ENCODE measurements at places on chromosomes 4 and X.
A peak's percentile ranks its signal among the peaks of the same experiment; 100 is the strongest.

DNA sequence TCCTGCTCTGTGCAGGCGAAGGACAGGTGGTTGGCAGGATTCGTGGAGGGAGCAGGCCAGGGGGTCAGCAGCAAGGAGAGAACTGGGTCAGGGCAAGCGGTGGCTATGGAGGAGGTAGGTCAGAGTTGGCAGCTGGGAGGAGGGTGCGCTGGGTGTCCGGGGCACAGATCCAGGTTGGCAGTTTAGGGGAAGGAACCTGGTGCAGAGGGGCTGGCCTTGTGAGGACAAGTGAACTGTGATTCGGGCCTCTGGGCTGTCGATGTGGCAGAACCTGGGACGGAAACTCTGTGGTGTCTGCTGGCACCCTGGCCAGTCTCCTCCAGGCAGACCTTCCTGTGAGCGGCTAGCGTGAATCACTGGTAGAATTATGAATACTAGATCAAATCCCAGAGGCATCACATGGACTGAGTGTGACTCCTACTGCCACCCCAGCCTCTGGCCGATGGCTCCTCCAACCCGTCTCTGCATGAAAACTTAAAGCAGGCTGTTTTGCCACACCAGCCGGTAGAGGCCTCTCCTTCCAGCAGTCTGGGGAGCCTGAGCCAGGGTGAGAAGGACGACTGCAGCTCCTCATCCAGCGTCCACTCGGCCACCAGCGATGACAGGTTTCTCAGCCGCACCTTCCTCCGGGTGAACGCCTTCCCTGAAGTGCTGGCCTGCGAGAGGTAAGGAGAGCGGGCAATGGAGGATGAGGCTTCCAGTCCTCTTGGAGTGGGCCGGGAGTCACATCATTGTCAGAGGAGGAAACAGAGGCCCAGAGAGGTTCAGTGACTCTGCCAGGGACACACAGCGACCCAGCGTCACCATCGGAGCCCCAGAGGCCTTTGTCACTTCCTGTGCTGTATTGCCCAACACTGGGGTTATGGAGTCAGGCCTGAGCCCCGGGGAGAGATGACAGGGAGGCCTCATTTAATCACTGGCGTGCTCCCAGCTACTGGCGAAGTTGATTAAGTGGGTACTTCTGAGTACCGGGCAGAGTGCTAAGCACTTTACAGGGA, 20.3 kb downstream of the EVC start:
- DNase-seq = no peak

- no peak for DNase-seq
Observed at GRCh38 chr4:5718411-5718810, 7.4 kb downstream of the EVC start.

DNA sequence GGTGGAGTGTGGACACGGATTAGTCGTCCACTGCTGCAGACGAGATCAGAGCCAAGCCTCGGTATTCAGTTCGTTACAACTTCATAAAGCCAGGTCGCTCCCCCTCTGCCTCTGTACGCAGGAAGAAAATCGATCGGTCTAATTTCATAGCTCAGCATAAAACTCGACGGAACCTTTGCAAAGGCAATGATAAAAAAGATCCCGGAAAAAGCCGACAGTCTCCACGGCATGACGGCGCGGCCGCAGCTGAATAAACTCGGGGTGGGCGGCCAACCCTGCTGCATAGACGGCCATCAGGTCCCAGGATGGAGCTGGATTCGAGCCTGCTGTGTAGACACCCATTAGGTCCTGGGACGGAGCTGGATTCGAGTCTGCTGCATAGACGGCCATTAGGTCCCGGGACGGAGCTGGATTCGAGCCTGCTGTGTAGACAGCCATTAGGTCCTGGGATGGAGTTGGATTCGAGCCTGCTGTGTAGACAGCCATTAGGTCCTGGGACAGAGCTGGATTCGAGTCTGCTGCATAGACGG, 113.8 kb upstream of the PPP2R3B start:
- no peak for DNase-seq

DNA sequence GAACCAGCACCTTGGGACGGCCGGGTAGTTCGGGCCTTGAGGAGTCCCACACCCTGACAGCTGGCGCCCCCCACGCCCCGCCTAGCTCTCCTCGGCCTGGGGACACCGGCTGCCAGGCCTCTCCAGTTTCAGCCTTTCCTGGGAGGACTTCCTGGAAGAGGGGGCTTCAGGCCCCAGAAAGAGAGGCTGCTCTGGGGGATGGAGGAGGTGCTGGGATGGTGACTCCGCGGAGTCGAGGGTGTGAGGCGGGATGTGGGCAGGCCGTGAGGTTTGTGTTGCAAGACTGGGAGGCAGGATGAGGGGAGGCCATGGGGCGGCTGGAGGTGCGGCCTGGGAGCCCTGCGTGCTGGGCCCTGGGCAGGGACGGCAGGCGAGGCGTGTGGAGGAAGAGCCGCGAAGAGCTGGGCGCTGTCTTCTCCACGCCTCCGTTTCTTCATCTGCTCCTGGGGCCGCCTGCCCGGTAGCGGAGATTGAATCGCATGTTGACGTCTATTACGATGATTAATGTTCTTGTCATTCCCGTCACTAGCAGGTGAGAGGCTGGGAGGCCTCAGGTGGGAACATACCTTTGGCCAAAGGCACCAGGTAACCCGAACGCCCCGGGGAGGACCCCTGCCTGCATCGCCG, 918 bp upstream of the FGFRL1 start:
- peak; percentile 47 for DNase-seq

DNA sequence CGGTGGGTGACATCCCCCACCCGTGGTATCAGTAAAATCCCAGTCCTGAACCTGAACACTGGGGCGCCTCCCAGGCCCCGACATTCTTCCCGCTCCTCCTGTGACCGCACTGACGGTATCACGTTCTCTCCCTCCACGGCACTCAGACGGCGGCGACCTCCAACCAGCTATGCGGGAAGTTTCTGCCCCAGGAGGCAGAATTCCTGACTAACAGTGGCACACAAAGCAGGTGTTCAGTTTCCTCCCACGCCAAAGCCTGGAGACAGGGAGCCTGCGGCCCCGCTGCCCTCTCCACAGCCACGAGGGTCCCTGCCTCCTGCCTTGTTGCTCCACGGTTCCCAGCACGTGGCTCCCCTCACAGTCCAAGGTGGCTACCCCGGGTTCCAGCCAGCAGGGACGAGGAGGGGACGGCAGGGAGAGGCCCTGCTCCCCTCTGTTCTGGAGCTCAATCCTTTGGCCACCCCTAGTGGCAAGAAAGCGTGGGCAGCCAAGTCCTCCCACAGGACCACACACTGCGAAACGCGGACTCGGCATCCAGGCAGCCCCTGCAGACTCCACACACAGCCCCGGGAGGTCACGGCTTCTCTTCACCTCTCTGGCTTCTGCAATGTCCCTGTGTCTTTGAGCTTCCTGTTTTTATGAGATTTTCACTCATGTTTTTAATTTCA, 15.2 kb downstream of the CTBP1 start:
- DNase-seq = no peak
